ENCODE measurements at places on chromosomes 6 and 20.
A peak's percentile ranks its signal among the peaks of the same experiment; 100 is the strongest.

GRCh38 chr20:62984666-62985443 lies 21.9 kb downstream of the BHLHE23 start:
- DNase-seq: no peak

- no peak for DNase-seq
Observed at GRCh38 chr20:63560856-63561609, 7.1 kb downstream of the FNDC11 start.

DNA sequence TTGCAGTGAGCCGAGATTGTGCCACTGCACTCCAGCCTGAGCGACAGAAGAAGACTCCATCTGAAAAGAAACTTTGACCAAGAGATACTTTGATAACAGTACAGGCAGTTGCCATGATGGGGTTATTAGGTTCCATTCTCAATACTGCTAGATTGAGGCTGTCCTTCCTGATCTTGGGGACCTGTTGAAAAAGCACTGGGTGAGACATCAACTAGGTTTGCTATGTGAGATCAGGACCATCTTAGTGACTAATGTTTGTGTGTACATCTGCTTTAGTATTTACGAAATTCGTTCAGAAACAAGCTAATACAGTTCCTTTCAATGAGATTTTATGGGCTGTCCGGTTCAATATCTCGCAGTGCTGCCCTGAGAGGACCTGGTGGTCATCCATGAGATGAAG lies 2.6 kb downstream of the DSE start:
- no peak for DNase-seq

GRCh38 chr6:105326833-105327770 lies 75.8 kb downstream of the PREP start:
- DNase-seq: no peak

DNA sequence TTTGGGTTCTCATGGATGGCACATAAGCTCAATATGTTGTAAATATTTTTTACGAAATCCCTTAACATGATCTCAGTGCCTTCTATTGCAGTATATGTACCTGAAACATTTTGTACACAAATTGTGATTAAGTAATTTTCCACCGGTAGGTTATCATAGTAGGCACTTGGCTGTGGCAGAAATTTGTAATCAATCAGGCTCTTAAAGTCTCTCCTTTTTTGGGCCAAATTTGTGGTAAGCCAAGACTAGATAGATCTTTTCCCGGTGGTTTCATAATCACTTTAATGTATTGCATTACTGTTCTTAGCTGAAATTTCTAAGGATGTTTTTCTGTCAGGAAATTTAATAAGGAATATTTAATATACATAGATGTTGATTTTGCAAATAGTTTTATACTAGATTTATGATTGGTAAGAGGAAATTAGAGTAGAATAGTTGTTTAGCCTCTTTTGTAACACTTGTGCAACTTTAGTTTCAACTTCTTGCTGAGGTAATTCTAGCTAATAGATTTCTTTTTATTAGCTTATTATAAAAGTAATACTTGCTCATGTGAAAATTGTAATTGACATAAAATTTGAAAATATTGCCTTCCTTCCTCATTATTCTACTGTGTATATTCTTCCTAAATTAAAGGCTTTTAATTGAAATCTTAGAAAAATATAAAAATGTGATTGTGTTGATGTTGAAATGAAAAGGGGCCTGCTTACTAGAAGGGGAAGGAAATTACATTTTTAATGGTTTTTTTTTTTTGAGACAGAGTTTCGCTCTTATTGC lies 3.2 kb downstream of the PCMT1 start:
- DNase-seq: no peak

DNA sequence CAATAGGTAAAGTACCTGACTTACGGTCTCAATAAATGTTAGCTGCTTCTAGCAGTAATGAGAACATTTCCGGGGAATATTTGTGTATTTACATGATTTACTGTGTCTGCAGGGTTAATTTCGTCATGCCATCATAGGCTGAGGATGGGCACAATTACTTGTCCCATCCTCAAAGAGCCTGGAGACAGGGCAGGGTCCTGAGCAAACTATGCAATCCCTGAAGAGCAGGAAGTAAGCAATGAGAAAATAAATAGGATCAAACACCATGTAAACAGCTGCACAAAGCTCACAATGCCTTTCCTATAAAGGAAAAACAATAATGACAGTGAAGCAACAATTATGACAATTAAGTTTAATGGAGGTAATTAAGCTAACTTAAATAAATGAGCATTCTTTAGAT lies 114.6 kb upstream of the FOXQ1 start:
- DNase-seq: no peak

- DNase-seq: no peak
Observed at GRCh38 chr6:30806581-30807183, 62.3 kb upstream of the IER3 start.

GRCh38 chr20:3510110-3510509 lies 39.3 kb downstream of the ATRN start:
- DNase-seq: no peak

GRCh38 chr6:33431880-33432541 lies 12.1 kb downstream of the SYNGAP1 start:
- no peak for DNase-seq

DNA sequence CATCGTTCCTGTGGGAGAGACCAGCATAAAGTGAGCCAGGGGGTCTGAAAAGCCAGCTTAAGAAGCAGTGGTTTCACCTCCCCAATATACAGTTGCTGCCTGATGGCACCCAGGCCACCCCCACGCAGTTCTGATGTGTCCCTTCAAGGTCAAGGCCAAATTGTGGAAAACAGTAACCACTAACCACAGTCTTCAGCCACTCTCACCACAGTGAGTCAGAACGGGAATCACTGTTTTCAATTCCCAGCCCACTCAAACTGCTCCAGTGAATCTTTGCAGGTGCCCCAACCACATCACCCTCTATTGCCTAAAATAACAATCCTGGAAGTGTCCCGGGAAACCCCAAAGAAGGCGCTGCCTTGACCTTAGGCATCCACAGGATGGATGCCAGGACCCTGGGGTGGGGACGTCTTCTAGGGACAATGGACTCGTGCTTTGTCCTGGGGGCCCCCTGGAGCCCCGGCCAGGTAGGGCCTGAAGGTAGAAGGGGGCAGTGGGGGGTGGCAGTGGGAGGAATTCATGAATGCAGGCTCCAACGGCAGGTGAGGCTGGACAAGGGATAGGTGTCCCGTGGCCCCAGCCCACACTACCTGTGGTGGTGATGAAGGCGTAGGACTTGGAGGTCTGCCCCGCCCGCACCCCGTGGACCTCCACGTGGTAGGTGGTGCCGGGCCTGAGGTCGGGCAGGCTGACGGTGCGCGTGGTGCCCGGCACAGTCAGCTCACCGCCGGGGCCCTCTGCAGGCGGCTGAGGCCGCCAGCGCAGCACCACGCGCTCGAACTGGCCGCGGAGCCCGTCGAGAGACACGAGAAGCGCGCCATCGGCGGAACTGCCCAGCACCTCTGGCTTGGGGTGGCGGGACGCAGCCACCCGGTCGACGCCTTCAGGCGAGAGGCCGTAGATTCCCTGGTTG lies 22.2 kb downstream of the TNXB start:
- DNase-seq: no peak

DNA sequence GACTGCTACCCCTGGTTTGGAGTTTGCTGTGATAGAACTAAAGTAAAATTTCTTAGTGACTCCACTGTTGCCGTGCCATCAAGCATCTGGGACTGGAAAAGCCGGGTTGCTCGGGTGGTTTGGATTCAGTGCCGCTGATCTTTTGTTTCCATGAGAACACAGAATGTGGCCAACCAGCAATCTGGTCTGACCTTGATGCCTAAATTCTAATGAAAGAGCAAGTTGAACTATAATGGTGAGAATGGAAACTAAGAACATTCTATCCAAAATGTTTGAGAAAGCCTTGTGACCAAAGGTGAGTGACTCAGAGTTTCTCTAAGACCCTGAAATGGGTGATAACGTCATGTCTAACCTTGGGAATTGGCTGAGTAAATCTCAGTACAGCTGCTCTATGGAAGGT lies 9.9 kb upstream of the PI16 start:
- no peak for DNase-seq

DNA sequence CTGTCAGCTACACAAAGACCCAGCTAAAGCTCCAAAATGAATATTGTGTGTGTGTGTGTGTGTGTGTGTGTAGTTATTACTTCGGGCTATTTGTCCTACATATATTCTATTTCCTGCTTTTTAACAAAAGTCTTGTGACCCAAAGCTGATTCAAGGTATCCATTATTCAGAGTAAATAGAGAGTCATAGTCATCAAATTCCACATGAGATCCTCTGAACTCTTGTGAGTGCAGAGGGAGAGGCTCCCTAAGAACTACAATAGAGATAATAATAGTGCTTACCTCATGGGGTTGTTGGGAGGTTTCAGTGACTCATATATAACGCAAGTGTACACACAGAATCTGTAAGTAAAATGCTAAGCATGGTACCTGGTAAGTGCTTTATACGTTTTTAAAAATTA lies 95.6 kb upstream of the SHLD1 start:
- DNase-seq: no peak

GRCh38 chr6:131062241-131063027 lies 611 bp downstream of the EPB41L2 start:
- peak; percentile 22 for DNase-seq

DNA sequence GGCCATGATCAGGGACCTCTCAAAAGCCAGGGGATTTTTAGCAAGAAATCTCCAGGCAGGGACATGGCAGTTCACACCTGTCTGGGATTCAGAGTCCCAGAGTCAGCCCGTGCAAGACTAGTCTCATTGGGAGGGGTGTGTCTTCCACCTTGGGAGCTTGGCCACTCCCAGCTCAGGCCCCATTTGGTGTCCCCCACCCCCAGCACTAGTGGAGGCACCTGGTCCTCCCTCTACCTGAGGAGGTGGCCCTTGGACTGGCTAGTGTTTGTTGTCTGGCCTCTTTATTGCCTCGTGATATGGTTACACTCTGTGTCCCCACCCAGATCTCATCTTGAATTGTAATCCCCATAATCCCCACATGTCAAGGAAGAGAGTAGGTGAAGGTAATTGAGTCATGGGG lies 140.8 kb upstream of the PHACTR3 start:
- no peak for DNase-seq

DNA sequence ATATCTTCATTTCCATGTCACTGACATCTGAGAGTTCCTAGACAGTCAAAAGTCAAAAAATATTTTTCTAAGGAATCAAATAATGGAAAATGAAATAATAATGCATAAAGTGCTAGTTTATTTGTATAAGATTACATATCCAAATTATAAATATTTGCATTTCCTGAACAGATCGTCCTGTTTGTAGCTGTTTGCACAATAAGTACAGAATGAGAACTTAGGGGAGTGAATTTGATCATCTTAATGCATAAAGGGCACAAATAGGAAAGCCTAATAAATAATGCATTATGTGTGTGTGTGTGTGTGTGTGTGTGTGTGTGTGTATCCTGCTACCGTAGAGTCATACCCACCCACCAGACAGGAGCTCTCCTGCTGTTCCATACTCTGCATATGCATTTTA lies 521.0 kb upstream of the EPHA7 start:
- DNase-seq: no peak

- peak; percentile 77 for DNase-seq
Observed at GRCh38 chr20:24507182-24507853, 37.9 kb downstream of the SYNDIG1 start.

DNA sequence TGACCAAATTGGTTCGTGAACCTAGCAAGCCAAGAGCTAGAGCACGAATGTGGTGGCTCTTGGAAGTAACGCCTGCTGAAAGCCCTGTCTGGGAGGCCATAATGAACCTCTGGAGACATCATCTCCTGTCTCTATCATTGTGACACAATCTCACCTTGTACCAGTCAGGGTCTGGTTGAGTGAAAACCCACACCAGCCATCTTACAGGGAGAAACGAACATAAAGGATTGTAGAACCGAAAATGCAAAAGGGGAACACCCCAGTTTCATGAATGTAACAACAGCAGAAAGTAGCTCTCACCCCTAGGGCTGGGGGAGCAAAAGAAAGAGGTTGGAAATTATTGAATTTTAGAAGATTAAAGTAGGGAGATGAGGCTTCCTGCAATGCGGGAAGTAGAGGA lies 50.9 kb upstream of the TAB2 start:
- DNase-seq: no peak

GRCh38 chr6:150334790-150335783 lies 33.7 kb upstream of the IYD start:
- DNase-seq: peak; percentile 18

DNA sequence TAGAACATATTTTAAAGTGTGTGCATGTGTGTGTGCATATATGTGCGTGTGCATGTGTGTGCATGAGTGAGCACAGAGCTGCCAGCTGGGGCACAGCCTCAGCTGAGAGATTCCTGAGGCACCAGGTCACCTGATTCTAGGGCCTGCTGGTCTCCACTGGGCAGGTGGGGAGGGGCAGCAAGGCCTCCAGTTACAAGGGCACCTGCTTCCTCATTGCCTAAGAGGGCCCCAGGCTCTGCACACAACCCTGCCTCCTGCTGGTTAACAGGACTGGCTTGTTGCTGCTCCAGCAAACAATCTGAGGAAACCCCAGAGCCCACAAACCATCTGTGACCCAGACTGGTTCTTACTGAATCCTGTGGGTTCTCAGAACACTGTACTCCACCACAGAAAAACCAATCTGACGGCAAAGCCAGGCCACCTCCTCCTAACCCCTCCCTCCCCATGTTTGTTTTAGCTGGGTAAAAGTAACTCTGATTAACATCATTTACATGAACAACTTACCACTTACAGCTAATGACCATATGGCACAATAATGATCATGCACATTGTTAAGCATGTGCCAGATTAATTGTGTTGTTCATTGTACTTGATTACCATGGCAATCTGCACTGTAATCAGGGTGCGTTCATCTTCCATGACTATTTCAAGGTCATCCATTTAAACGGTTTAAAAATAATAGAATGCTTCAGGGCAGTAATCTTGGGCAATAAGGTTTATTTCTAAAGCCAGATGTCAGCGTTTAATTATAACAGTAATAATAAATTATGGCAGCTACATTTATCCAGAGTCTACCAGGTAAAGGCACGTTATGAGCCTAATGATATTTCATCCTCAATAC lies 23.1 kb upstream of the UBE2J1 start:
- peak; percentile 23 for DNase-seq

DNA sequence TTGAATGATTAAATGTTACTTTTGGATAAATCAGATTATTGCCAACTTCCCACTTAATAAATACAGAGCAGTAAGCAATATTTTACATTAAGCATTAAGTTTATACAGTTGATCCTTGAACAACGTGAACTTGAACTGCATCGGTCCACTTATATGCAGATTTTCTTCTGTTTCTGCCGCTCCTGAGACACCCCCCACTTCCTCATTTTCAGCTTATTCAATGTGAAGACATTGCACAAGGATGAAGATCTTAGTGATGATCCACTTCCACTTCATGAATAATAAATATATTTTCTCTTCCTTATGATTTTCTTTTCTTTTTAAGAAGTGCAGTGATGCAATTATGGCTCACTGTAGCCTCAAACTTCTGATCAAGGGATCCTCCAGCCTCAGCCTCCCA lies 167.2 kb downstream of the LINC00237 start:
- no peak for DNase-seq

- no peak for DNase-seq
Observed at GRCh38 chr6:113461153-113461932, 395.8 kb upstream of the MARCKS start.

- DNase-seq: no peak
Observed at GRCh38 chr6:13718123-13718458, 6.5 kb upstream of the RANBP9 start.

Measured in SK-N-DZ (cell line).